Kidney tubule cell (primary cell): ENCODE measurements at places on chromosomes 1 and 21.

DNA sequence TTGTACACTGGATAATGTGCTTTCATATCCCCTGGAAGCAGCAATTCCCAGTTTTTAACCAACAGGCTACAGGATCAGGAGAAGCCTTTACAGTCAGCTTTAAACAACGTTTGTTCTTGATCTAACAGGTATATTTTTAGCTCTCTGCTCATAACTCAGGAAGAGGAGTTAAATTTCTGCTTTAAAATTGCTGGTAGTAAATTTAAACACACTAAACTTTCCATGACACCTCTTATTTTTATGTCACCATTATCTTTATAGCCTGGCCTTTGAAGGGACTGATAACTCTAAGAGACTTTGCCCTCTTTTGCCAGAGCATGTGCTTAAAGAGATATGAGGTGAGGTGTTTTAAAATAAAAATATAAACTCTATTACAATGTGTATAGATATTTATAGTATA lies 119.6 kb upstream of the BRINP3 start:
- no peak for DNase-seq

- no peak for DNase-seq
These were observed 147.9 kb downstream of the MAGI3 start for GRCh38 chr1:113538225-113538624.

GRCh38 chr21:15408089-15408488 lies 321.7 kb upstream of the USP25 start:
- DNase-seq: no peak

GRCh38 chr21:44946254-44947041 lies 6.6 kb downstream of the SLX9 start:
- no peak for DNase-seq

DNA sequence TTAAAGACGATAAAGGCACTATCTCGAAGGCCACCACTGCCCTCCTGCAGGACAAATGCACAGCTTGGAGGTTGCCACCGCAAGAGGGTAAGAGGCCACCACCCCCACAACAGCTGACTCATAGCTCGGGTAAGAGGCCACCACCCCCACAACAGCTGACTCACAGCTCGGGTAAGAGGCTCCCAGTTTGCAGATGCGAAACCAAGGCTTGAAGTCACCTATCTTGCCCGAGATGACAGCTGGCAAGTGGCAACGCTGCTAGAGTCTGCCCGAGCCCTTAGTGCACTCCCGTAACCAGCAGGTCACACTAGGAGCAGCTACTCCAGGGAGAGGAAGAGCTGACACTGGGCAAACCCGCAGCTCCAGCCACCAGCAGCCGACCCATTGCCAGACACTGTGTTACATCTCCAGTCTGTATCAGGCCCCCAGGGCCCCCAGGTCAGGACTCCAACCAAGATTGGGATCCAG lies 17.1 kb upstream of the SPSB1 start:
- peak; percentile 81 for DNase-seq

DNA sequence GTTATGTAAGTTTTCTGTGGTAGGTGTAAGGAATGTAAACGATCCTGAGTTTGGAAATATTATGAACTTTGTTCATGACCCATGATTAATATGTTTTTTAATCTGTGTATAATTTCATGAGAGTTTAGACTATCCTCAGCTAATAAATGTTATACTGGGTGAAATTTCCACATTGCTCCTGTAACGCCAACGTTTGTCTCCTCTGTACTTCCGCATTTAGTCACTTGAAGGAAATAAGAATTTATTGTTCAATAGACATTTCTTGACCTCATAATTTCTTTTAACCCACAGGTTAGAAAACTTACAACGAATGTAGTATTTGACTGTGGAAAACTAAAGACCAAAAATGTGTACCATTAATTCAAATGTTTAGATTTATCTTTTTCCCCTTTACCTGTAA lies 876 bp downstream of the KCNJ15 start:
- peak; percentile 35 for DNase-seq

GRCh38 chr1:233278631-233279030 lies 16.9 kb downstream of the PCNX2 start:
- no peak for DNase-seq

GRCh38 chr1:187641463-187641862 lies 812.7 kb downstream of the PLA2G4A start:
- no peak for DNase-seq

GRCh38 chr1:160032165-160032820 lies 503 bp upstream of the PIGM start:
- DNase-seq: peak; percentile 57

DNA sequence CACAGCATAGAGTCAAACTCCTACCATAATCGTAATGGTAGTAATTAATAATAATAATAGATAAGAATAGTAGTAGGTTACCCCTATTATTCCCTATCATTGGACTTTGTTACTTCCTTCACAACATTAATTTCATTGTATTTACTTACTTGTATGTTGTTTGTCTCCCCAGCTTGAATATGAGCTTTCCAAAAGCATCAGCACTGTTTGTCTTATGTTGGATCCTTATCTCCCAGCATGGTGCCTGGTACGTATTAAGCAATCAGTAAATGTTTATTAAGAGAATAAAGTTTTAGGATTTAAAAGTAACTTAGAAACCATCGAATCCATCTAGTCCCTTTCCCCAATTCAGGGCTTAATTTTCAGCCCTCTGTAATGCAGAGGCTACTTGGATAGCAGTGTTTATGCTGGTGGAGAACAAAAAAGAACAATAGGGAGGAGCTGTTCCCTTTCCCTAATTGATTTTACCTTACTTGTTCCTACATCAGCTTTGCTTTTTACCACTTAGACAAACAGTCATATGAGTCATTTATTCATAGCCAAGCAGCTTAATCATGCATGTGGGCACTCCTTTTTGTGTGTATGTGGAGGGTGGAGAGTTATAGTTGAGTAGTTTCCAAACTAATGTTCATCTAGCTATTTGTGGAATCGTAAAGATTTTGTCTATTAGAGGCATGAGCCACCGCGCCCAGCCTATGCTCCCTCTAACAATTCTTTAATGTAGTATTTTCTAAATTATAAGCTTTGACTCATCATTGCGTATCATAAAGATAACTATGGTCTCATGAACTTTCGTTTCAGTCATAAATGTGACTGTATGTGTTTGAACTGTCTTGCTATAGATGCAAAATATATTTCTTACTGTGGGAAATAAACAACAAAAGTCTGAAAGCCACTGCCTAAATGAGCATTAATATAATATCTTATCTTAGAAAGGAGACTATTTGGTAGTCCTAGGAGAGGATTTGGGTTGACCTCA lies 20.9 kb upstream of the DR1 start:
- peak; percentile 84 for DNase-seq

- peak; percentile 82 for DNase-seq
These were observed 7.8 kb downstream of the VANGL2 start for GRCh38 chr1:160407839-160408801.

GRCh38 chr1:6026095-6026809 lies 19.4 kb upstream of the KCNAB2 start:
- DNase-seq: peak; percentile 86

DNA sequence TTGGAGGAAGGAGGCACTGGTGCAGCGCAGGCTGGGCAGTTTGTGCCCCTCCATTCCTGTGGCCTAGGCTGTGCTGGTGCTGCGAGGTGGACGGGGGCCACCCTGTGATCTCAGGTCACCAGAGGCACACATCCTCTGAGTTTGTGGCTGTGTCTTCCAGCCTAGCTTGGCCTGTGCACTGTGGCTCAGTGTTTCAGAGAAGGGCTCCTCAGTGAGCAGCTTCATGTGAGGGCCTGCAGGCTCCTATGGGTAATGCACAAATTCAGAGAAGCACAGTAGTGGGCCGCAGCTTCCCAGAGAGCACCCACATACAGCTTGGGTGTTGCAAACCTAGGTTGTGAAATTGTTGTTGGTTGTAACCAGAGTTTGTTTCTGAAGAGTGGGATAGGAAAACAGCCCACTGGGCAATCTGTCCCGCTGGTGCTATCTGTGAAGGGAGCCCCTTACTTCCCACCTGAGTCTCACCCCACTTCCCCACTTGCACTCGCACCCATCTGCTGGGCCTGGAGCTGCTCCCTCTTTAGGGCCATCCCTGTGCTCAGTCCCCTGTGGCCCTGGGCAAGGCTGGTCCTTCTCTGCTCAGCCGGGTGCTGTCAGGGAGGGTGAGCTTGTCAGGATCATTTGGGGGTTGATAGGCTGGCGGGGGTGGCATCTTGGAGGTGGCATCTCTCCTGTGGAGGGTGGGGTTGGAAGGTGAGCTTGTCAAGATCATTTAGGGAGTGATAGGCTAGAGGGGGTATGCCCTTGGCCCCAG lies 30.2 kb downstream of the SNAP47 start:
- no peak for DNase-seq

- DNase-seq: peak; percentile 1
These were observed 63.9 kb upstream of the GRIK3 start for GRCh38 chr1:37098237-37098636.

DNA sequence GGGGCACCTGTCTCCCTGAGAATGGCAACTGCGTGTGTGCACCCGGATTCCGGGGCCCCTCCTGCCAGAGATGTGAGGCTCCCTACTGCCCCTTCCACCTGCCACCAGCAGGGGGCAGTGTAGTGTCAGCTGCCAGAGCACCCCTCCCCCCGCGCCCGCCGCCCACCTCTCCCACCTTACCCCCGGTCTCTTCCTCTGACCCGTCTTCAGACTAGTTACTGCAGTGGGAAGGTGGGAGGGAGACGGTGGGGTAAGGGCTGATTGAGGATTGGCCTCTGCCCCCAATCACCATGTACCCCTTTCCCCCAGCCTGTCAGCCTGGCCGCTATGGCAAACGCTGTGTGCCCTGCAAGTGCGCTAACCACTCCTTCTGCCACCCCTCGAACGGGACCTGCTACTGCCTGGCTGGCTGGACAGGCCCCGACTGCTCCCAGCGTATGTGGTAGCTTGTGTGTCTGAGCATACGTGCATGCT lies 10.1 kb upstream of the LRRC71 start:
- DNase-seq: no peak

DNA sequence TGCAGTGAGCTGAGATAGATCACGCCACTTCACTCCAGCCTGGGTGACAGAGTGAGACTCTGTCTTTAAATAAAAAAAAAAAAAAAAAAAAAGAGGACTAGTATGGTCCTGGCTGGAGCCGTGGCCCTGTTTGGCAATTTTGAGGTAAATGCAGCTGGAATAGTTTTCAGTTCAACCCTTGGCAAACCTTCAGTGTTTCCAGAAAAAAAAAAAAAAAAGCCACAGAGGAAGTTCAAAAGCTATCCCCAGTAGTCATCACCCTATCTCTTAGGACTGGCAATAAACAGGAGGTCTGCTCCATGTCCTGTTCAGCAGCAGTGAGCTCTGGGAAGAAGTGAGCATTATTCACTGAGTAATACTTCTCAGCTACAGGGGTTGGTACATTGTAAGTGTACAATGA lies 56.8 kb upstream of the ERRFI1 start:
- peak; percentile 43 for DNase-seq

DNA sequence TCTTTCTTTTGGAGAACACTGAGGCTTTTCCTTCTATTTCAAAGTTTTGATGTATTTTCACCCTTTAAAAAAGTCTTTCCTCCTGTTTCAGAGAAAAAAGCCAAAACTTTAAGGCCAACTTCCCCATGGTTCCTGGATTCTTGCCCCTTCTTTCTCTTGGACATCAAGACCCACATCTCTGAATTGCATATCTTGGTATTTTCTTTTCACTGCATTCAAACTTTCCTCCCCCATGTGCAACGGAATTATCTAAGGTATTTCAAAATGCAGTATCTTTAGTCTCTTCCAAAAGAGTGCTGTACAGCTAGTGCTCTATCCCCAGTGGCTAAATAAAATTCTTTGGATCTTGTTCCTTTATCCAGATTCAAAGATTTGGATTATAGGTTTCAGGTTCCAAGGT lies 81.1 kb upstream of the TSPAN2 start:
- DNase-seq: no peak

GRCh38 chr1:37028981-37029617 lies 5.2 kb downstream of the GRIK3 start:
- no peak for DNase-seq

DNA sequence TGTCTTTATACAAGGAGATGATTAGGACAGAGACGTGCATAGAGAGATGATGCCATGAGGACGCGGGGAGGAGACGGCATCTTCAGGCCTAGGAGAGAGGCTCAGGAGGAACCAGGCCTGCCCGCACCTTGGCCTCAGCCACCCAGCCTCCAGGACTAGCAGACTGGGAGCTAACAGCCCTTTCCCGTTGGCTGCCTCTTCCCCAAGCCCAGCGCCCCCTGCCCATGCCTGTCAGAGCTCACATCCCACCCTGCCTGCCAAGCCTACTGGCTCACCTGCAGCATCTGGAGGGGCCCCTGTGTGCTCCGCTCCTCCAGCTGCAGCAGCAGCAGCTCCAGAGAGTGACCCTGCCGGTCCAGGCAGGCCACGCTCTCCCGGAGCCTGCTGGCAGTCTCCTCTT lies 4.0 kb upstream of the TRIM11 start:
- DNase-seq: no peak

- no peak for DNase-seq
These were observed 37.6 kb downstream of the ZYG11A start for GRCh38 chr1:52880206-52880605.

DNA sequence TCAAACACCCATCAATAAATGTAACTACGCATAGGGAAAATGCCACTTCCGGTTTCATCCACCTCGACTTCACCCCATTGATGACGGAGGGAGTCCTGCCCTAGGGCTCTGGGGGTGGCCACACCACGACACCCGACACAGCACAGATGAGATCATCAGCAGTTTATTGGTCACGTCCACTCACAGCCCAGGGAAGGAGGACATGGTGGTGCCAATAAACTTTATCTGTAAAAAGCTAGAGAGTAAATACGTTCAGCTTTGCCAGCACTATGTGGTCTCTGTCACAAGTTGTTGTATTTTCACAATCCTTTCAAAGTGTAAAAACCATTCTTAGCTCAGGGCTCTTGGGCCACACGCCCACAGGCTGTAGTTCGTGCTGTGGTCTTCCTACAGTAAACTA lies 16.3 kb downstream of the SETD4 start:
- DNase-seq: no peak

- DNase-seq: peak; percentile 10
These were observed 17.6 kb downstream of the PM20D1 start for GRCh38 chr1:205832326-205832751.

DNA sequence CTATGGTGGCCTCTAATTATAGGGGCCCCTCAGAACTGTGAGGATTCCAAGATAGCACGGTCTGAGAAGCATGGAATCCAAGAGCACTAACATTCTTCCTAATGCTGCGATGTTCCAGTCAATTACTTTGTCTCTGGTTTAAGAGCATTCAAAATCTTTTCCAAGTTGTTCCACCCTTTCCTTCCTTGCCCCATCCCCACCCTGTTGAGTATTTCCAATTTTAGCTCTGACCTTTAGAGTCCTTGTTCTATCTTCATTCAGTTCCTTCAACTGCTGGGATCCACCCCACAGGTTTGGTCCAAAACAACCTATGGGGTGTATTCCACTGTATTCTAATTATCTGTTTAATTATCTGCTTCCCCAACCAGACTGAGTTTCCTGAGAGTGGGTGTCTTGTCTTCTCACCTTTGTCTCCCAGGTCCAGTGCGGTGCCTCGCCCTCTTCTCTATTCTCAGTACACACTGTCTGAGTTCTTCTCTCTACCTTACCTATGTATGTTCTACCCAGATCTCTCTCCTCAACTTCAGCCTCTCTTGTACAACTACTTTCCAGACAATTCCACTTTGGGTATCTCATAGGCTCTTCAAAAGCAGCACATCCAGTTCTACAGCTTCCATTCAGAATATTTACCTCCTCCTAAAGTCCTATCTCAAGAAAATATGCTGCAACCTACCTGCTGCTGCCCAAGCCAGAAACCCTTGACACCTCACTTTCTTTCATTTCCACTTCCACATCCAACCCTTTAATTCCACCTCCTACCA lies 25.0 kb upstream of the BCL9 start:
- DNase-seq: no peak

- DNase-seq: no peak
These were observed 31.2 kb downstream of the SPRTN start for GRCh38 chr1:231369282-231369681.

- DNase-seq: no peak
These were observed 27.2 kb downstream of the CNN3 start for GRCh38 chr1:94899756-94900155.
